HCT116 (cell line): ENCODE measurements at places on chromosomes 2 and 18. TPM values are rescaled to one million over a fixed set of nuclear protein-coding genes. Genes with fewer than 3 reads are reported as not detected.

GRCh38 chr2:48979691-48980090 is 174.6 kb downstream of the FSHR start:
- no peak for DNase-seq
- H3K4me1 ChIP-seq = no peaks in the 10 kb centered on the region
- no peak overlapping the region for H3K4me3 ChIP-seq
- H3K27ac ChIP-seq = no peak overlapping the region

DNA sequence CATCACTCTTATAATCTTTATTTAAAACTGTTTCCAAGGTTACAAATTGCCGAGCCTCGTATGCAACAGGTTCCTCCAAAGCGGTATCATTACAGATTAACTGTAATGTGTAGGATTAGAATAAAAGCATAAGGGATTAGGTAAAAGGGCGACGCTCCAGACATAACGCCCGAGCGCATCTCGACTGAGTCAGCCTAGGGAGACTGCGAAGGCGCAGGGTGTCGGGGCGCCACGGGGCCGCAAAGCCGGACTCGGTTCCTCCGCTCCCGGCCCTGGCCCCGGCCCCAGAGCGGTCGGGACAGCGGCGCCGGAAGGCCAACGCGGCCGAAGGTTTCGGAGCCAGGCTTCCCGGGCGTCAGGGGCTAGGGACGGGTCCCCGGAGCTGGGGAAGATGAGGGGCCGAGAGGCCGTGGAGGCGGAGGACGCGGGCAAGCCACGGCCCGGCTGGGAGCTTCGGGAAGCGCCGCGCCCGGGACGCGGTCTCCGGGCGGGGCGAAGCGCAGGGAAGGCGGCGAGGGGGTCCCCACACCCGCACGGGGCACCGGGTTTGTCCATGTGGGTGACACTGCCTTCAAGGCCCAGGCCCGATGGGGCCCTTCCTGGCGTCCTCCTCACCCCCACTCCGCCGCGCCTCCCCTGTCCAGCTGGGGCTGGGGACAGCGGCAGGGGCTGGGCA is 12.9 kb upstream of the SIX3 start:
- DNase-seq = no peak
- no peak overlapping the region for H3K4me3 ChIP-seq
- peaks cover 12% of the 10 kb centered on the region; the same call in 1 of the 2 replicates for H3K27me3 ChIP-seq
- H3K4me1 ChIP-seq = no peaks in the 10 kb centered on the region
- no peaks in the 10 kb centered on the region for H3K36me3 ChIP-seq

DNA sequence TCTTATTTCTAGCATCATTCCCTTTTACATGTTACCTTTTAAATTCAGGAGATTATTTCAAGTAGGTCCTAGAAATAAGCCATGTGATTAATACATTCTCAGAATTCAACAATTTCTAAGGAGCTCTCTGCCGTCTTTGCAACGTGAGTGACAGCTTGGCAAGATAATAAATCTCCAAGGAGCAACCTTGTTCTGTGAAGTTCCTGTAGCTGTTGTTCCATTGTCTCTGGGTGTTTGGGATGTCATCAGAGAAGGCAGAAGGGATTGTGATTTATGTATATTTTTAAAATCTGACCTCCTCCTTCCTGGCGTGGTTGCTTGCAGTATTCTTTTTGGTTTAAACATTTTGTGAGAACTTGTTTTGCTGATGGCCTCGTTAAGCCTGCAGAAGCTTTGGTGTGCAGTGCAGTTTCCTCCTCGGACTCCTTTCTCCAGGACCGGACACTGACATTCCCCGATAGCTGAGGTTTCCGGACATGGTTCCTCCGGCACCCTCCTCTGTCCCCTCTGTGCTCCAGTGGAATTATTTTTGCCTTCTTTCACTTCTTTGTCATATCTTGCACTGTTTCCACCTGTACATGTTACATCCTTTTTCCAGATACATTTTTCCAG is 33.7 kb downstream of the RAMP1 start:
- no peaks in the 10 kb centered on the region for H3K36me3 ChIP-seq
- no peak overlapping the region for H3K27ac ChIP-seq
- H3K4me1 ChIP-seq = no peaks in the 10 kb centered on the region; the same call in 1 of the 2 replicates
- DNase-seq = no peak

DNA sequence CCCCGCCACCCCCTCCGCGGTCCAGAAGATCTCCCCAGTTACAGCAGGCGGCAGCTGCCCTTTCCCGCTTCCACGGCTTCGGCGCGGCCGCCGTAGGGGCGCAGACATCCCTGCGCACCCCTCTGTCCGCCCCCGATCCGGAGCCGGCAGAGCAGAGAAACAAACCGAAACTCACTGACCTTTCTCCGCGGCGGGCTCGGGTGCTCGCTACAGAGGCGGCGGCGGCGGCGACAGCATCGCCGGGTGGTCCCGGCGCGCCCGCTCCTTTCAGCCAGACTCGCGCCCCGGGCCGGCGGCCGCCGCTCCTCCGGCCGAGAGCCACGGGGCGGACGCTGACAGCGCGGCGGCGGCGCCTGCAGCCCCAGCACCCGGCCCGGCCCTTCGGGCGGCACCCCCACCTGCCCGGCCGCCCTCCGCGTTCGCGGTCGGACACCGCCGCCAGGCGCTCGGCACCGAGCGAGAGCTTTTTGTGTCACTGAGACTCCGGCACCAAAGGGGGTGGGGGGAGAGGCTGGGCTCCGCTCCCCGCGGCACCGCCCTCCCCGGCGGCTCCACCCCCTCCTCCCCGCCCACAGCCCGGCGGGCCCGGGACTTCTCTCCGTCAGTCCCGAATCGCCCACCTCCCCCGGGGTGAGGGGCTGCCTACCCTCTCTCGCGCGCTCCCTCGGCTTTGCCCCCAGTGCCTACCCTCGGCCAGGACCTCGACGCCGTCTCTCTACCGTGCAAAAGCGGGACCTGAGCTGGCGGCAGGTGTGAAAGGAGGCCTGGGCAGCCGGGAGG is 1.4 kb upstream of the RNF152 start:
- peak overlapping the region; percentile 48 for H3K4me3 ChIP-seq
- H3K4me1 ChIP-seq = no peaks in the 10 kb centered on the region
- no peaks in the 10 kb centered on the region for H3K36me3 ChIP-seq

DNA sequence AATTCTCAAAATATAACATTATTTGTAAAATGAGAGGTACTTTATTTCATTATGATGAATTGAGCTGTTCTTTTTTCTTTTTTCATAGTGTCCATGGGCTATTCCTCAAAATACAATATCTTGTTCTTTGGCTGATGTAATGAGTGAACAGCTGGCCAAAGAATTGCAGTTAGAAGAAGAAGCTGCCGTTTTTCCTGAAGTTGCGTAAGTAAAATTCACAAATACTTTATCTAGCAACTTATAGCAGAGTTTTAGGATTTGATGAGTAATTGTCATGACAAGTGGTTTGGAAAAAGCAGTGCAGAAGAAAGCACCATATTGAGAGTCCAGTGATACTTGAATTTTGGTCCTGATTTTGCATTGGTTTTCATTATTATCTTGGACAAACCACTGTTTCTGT is 9.8 kb downstream of the RIOK3 start:
- H3K4me1 ChIP-seq = peaks cover 10% of the 10 kb centered on the region; the same call in 1 of the 2 replicates
- H3K36me3 ChIP-seq = peaks cover 19% of the 10 kb centered on the region
- no peak for DNase-seq

GRCh38 chr2:147137711-147138110 is 707.1 kb upstream of the ACVR2A start:
- no peaks in the 10 kb centered on the region for H3K27me3 ChIP-seq
- H3K36me3 ChIP-seq = no peaks in the 10 kb centered on the region
- no peak overlapping the region for H3K27ac ChIP-seq

DNA sequence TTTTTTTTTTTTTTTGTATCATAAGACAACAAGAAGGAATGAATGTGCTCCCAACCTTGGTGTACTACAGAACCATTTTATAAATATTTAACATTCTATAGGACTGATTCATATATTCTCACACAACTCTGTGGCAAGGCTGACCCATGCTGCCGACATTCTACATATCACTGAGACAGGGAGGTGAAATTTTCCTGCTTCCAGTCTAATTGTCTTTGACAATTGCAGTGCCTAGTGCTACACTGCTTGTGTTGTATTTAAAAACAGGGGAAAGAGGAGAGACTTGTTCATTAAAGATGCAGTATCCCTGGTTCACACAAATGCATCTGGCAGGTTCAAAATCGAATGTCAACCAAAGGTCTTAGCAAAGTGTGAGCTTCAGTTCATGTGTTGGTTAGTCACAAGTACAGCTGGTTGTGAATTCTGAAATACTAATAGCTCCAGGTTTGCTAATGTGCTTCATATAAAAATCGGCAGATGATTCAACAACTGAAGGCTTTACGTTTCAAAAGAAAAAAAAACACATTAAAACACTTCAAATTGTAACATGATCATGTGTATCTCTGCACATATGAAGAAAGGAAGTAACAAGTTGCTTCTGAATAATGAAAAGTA is 130.8 kb downstream of the FIGN start:
- peaks cover 70% of the 10 kb centered on the region for H3K27me3 ChIP-seq
- H3K27ac ChIP-seq = no peak overlapping the region
- H3K4me1 ChIP-seq = no peaks in the 10 kb centered on the region
- DNase-seq = no peak

- no peak for DNase-seq
- H3K4me3 ChIP-seq = no peak overlapping the region
- no peaks in the 10 kb centered on the region for H3K4me1 ChIP-seq
- no peaks in the 10 kb centered on the region for H3K36me3 ChIP-seq
Measured at GRCh38 chr2:100135415-100135814, 7.0 kb downstream of the AFF3 start.

- no peak for DNase-seq
- no peaks in the 10 kb centered on the region for H3K36me3 ChIP-seq
- H3K27me3 ChIP-seq = no peaks in the 10 kb centered on the region
- no peak overlapping the region for H3K27ac ChIP-seq
- H3K4me3 ChIP-seq = no peak overlapping the region
Measured at GRCh38 chr2:207238831-207239701, 73.3 kb upstream of the KLF7 start.

DNA sequence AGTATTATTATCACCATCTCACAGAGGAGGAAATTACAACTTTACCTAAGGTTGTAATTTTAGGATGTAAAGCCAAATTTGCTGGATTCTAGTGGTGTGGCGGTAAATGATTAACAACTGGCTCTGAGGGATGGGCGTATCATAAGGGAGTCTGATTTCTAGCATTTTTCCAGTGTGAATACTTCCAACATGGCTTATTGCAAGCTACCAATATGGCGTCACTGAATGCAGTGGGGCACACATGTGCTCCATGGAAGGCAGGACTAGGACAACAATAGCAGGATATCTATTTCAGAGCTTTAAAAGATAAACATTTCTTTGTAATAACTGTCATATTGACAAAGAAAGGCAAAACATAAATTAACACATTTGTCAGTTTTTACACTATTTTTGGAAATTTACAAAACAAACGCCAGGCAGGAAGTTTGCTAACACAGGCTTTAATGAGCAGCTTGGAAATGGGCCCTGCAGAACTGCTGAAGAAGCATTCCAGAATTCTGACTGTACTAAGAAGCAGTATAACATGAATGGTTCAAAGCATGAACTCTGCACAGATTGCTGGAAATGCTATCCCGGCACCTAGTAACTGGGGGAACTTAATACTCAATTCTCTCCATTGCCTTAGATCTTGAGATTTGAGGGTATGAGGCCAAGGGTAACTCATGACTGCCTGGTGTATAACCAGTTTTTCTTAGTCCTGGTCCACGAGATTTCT is 439.3 kb upstream of the MAP2 start:
- H3K4me1 ChIP-seq = no peaks in the 10 kb centered on the region
- no peak overlapping the region for H3K27ac ChIP-seq
- no peak overlapping the region for H3K4me3 ChIP-seq
- H3K27me3 ChIP-seq = no peaks in the 10 kb centered on the region

- H3K36me3 ChIP-seq = no peaks in the 10 kb centered on the region
- peak; percentile 22 for DNase-seq
- peak overlapping the region; percentile 2; the same call in 1 of the 2 replicates for H3K4me3 ChIP-seq
- H3K4me1 ChIP-seq = peaks cover 53% of the 10 kb centered on the region
Measured at GRCh38 chr2:70525032-70525431, 28.6 kb downstream of the TGFA start.

DNA sequence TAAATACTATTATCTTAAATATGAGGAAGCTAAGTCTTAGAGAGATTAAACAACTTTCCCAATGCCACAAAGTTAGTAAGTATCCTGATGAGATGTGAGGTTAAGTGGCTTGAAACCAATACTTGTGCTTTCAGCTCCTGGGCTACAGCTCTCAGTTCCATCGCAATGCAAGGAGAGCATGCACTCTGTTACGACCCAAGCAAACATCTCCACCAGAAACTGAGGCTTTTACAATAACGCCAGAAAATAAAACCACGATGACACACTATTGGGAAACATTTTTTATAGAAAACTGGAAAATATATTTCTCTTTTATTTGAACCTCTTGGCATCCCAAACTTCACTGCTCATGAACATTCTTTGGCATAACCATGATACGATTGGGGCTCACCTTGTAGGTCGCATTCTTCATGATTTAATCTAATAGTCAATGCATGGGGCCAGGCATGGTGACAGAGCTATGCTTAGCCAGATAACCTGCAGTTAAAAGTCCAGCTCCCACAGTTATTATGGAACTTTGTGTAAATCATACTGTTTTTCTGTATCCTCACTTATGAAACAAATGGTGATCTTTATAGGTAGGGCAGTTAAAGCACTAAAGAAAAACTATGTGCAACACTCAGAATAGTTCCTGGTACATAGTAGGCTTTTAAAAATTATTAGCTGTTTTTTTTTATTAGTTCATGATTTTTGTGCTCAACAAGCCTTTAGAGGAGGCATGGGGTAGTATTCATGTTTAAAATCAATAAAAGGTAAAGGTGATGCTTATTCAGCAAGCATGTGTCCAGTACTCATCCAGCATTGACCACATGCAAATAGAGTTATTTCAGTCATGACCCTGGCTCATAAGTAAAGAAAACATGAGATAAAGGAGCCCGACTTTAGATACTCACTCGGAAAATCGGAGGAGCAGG is 238.3 kb upstream of the TRIB2 start:
- DNase-seq = no peak
- no peak overlapping the region for H3K4me3 ChIP-seq
- H3K27me3 ChIP-seq = no peaks in the 10 kb centered on the region
- H3K36me3 ChIP-seq = no peaks in the 10 kb centered on the region
- H3K27ac ChIP-seq = no peak overlapping the region
- H3K4me1 ChIP-seq = no peaks in the 10 kb centered on the region

GRCh38 chr2:223585666-223586065 is 16.5 kb downstream of the SCG2 start:
- H3K4me1 ChIP-seq = peaks cover 17% of the 10 kb centered on the region; the same call in 1 of the 2 replicates
- H3K27me3 ChIP-seq = no peaks in the 10 kb centered on the region
- no peak overlapping the region for H3K4me3 ChIP-seq

GRCh38 chr2:75389271-75389670 is 171.5 kb downstream of the EVA1A start:
- peaks cover 19% of the 10 kb centered on the region; the same call in 1 of the 2 replicates for H3K27me3 ChIP-seq
- no peaks in the 10 kb centered on the region for H3K36me3 ChIP-seq
- no peak overlapping the region for H3K27ac ChIP-seq
- H3K4me3 ChIP-seq = no peak overlapping the region

- no peak overlapping the region for H3K27ac ChIP-seq
- no peaks in the 10 kb centered on the region for H3K4me1 ChIP-seq
- no peak for DNase-seq
- 0 out of 2 replicates have a peak, but pooled peaks cover 4% of the 10 kb centered on the region for H3K27me3 ChIP-seq
Measured at GRCh38 chr2:229489016-229489415, 217.9 kb upstream of the PID1 start.

Gene RAB10
- 167 TPM for total RNA-seq

Gene TMEM37
- 2.3 TPM for total RNA-seq

Gene CRACDL
- total RNA-seq = 1.1 TPM

Gene GPBAR1
- total RNA-seq = 0.27 TPM

Gene TMEM17
- 3.2 TPM for total RNA-seq

Gene CABYR
- not detected for total RNA-seq
